ENCODE measurements at places on chromosomes 3 and 15.

GRCh38 chr3:172202797-172203196 is 163.4 kb downstream of the FNDC3B start:
- no peak for DNase-seq

DNA sequence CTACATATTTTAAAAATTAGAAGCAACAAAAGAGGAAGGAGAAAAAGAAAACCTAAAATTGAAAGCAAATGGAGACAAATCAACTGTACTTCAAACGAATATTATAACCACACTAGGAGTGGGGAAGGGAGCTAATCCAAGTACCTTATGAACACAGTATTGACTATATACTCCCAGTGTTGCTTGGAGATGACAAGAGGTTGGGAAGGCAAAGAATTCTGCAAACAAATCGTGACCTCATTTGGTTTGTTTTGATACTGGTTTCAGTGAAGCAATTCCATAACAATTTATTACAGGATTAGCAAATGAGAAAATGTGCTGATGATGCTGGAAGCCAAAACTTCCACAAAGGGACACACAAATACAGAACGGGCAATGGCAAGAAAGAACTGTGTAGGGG is 268.1 kb downstream of the ULK4 start:
- DNase-seq = peak; percentile 70

- no peak for DNase-seq
Observed at GRCh38 chr3:48560648-48561018, 2.9 kb downstream of the UCN2 start.

GRCh38 chr3:48679411-48680391 is 6.0 kb downstream of the NCKIPSD start:
- DNase-seq = no peak

DNA sequence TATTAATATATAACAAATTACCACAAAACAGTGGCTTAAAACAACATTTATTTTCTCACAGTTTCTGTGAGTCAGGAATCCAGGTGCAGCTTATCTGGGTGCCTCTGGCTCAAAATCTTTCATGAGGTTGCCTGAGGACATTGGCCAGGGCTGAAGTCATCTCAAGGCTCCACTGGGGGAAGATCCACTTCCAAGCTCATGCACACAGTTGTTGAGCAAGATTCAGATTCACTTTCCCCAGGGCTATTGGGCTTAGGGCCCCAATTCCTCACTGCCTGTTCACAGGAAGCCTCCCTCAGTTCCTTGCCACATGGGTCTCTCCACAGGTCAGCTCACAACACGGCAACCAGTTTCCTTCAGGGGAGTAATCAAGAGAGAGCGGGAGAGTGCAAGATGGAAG is 35.0 kb downstream of the RFTN1 start:
- DNase-seq = peak; percentile 73

GRCh38 chr15:58985443-58985842 is 2.0 kb upstream of the RNF111 start:
- peak; percentile 80 for DNase-seq

DNA sequence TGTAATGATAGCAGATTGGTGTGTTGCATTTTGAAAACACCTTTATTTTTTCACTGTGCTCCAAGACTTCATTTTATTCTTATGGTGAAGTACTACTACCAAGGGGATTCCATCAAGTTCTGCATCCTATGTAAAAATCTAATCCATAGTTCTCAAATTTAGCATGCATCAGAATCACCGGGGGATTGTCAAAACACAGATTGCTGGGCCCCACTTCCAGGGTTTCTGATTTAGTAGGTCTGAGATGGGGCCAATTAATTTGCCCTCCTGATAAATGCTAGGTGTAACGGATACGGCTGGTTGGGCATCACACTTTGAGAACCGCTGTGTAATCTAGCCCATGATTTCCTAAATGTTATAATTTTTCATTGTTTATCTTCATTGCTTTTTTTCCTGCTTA is 692 bp downstream of the ZWILCH start:
- no peak for DNase-seq

DNA sequence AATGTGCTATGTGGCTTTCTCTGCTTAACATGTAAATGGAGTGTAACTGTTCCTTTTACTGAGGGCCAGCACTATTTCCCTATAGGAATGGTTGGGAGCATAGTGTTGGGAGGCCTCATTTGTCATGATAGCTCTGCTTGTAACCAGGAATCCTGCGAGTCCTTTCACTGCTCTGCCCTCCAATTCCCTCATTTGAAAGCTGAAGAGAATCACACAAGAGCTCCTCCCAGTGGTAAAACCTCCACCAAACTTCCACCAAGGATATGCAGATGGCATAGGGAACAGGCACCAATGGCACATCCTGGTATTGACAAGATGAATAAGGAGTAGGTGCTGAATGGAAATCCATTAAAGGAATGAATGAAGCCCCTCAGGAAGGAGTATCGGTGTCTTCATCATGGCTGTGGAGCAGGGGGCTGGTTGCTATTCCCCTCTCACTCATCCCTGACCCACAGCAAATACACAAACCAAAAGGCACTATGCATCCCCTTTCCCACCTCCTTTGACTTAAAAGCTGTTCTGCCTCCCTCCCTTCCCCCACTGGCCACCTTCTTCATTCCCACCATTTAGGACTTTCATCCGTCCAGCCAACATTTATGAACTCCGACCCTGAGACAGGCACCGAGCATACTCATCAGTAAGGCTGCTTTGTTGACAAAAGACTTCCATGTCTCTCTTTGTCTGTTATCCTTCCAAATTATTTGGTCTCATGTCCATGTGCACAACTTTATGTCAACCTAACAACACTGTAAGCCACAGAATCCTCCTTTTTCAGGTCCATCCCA is 560.8 kb downstream of the FOXP1 start:
- DNase-seq = no peak

DNA sequence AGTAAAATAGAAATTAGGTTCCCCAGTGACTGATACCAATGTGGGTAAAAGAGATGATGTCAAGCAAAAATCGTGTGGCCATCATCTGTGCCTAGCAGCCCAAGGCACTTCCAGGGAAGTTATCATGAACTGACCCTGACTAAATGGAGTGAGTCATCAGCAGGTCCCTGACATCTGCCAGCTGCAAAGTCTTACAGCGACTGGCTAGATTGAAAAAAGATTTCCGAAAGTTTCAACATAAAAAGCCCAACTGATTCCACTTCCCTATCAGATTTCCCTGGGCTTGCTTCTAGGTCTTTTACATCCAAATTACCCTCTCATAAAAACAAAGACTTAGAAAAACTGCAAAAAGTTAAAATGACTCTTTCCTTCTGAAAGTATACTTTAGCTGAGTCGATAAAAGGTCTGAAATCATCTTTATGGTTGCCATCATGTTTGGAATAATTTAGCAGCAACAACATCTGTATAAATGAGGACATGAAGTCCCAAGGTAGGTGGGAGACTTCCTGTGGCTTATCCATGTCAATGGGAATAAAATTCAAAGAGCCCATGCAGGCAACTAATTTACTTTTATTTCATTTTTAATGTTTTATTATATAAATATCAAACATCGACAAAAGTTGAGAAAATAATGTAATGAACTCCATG is 342.8 kb downstream of the ERC2 start:
- peak; percentile 76 for DNase-seq

DNA sequence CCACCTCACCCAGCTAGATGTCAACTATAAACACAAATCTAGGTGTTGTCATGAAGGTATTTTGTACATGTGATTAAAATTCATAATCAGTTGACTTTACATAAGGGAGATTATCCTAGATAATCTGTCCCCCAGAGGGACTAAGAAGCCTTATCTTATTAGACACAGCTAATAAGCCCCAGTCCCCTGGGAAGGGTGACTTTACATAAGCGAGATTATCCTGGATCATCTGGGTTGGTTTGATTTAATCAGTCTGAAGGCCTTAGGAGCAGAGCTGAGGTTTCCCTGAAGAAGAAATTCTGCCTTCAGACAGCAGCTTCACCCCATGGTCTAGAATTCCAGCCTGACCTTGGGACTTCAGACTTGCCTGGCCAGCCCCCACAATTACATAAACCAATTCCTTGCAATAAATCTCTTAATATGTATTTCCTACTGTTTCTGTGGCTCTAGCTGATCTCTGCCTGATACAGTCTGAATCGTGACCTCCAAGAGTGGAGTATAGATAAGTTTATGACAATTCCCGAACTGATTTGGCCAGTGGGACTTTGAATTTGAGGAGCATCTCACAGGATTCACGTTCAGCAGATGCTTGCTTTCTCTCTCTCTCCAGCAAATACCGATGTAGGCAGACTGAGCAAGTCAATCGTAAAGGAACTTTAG is 66.5 kb downstream of the MRPL46 start:
- no peak for DNase-seq

- DNase-seq = no peak
Observed at GRCh38 chr15:26996250-26996649, 25.3 kb downstream of the GABRG3 start.

- no peak for DNase-seq
Observed at GRCh38 chr15:70524470-70524869, 238.9 kb downstream of the UACA start.

- DNase-seq = no peak
Observed at GRCh38 chr3:141478139-141478538, 8.7 kb upstream of the RASA2 start.

DNA sequence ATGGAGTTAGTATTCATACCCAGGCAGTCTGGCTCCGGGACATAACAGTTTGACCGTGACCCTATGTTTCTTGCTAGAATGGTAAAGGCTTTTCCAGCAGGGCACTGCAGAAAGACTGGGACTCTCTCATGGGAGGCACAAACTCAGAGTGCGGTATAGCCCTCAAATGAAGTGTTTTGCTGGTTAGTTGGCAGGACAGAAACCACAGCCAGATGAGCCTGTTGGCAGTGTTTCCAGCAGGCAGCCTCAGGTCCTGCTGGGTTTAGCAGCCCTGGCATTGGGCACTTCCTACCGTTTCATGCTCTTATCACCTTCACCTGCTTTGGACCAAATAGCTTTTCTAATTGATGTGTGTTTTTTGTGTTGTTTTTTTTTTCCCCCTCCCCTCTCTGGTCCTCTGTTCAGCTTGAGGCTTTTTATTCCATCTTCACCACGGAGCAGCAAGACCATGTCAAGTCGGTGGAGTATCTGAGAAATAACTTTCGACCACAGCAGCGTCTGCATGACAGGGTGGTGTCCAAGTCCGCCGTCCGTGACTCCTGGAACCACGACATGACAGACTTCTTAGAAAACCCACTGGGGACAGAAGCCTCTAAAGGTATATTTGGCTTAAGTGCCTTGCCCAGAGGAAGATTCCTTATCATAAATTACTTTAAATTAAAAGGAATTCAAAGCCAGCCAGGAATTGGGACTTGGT is 205.6 kb downstream of the FEZF2 start:
- peak; percentile 62 for DNase-seq

DNA sequence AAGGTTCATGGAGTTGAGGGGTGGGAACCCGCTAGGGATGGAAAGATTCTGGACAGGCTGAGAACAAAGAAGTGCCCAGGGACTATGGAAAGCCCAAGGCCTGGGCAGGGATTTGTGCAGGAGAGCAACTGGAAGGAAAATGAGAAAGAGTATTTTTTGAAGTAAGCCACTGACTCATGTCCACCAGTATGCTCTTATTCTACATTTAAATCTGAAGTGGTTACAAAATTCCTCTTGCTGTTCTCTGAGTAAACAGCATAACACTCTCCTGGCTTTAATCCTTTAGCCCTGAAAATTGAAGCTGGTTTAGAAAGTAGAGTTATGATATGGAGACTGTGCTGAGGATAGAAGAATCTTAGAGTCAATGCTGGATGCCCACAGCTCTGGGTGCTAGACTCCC is 165.2 kb downstream of the ISL2 start:
- peak; percentile 29 for DNase-seq

- peak; percentile 31 for DNase-seq
Observed at GRCh38 chr3:105747696-105748095, 121.1 kb downstream of the CBLB start.

- no peak for DNase-seq
Observed at GRCh38 chr15:101610611-101611000, 41.6 kb downstream of the TM2D3 start.

DNA sequence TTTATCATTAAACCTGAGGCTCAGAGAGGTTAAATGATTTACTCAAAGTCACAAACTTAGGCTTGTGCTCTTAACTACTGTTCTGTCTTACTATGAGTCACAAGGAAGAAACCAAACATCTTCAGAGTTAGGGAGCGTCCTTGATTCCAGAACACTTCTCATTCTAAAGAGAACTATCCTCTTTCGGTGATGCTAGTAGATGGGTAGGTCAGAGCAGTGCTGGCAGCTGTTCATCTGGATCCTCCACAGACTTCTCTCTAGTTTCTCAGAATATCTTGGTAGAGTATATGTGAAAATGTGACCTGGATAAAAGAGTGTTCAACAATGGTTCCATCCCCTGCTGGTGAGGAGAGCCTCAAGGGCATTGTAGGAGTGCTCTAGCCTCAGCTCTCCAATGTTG is 3.3 kb downstream of the ARL6IP5 start:
- DNase-seq = peak; percentile 60

DNA sequence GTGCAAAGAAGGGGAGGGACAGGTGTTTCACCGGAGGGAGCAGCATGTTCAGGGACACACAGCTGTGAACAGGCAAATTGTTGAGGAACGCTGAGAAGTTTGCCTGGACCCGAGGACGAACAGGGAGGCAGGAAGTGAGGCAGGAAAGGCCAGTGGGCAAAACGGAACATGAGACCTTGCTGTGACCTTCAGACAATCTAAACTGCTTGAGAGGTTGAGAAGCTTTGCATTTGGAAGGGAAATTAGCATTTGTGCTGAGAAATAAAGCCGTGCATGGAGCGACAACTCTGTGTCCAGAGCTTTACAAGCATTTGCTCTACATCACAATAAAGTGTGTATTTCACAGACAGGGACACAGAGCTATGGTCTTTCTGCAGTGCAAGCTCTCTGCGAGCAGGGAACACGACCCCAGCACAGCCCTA is 47.9 kb downstream of the CDC25A start:
- DNase-seq = no peak

DNA sequence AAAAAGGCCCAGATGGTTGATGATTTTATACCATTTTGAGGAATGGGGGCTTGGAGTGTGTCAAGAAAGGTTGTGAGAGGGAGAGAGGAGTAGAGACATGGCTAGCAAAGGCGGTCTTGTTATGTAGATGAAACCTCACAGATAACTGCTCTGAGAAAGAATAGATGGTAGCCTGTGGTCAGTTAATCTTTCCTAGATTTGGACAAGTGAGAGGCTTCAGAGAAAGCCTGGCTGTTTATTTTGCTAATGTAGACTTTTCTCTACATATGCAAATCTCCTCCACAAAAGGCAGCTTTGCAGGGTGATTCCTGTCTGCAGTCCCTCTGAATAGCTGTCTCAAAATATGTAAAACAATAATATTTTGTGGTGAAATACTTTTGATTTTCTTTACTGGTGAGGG is 177.3 kb downstream of the OTOL1 start:
- DNase-seq = no peak
